ENCODE measurements at places on chromosomes 11 and 22.

GRCh38 chr22:40407831-40408717 is 37.7 kb downstream of the SGSM3 start:
- no peak for DNase-seq

DNA sequence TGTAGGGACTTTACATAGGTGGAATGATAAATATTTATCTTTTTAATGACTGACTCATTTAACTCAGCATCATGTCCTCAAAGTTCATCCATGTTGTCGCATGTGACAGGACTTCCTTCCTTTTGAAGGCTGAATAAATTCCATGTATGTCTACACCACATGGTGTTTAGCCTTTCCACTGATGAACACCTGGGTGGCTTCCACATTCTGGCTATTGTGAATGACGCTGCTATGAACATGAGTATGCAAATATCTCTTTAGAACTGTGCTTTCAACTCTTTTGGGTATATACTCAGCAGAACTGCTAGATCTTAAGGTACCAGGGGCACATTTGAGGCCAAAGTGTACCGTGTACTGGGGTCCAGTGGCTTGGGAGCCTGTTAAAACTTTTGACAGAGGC is 24.1 kb downstream of the LARGE1 start:
- peak; percentile 4 for DNase-seq

DNA sequence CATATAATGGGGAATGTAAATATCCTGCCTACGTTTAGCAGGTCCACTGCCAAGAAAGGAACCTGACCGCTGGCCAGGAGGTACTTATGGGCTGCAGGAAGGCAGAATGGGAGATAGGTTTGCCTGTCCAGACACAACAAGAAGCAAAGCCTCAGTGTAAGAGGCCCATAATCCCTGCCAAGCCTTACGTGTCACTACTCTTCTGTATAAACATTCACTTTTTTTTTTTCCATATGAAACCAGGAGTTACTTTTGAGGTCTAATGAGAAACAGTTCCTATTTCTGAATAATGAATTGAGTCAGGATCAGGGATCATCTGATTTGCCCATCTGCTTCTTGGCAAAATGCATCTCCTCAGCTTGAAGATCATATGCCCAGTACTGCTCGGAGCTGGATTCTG is 230.2 kb downstream of the NTM start:
- DNase-seq = no peak

GRCh38 chr22:42396621-42397331 is 35.4 kb downstream of the NFAM1 start:
- DNase-seq = peak; percentile 35

DNA sequence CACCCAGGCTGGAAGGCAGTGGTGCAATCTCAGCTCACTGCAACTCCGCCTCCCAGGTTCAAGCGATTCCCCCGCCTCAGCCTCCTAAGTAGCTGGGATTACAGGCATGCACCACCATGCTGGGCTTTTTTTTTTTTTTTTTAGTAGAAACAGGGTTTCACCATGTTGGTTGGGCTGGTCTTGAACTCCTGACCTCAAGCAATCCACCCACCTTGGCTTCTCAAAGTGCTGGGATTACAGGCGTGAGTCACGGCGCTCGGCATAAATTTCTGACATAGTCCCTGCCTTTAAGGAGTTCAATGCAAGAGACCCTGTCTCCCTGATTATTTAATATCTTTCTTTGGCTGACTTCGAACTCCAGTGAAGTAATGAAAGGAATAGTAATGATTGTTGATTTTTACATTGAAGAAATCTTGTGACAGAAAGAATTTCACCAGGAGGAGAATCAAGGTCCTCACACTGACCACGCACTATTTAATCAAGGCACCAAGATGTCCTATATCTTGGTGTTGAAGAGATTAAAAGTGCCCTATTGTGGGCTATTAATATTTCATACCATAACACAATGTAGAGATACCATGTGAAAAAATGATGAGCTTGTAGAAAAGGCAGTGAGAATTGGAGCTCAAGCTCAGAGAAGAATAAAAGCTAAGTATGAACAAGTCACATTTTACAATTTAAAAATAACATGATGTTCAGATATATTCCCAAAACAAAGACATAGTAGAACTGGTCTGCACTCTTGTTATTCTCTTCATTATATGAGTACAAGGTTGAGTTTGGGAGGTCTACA is 71.6 kb upstream of the BLID start:
- DNase-seq = no peak

GRCh38 chr22:44898236-44898635 is 111.6 kb downstream of the PHF21B start:
- DNase-seq = no peak

DNA sequence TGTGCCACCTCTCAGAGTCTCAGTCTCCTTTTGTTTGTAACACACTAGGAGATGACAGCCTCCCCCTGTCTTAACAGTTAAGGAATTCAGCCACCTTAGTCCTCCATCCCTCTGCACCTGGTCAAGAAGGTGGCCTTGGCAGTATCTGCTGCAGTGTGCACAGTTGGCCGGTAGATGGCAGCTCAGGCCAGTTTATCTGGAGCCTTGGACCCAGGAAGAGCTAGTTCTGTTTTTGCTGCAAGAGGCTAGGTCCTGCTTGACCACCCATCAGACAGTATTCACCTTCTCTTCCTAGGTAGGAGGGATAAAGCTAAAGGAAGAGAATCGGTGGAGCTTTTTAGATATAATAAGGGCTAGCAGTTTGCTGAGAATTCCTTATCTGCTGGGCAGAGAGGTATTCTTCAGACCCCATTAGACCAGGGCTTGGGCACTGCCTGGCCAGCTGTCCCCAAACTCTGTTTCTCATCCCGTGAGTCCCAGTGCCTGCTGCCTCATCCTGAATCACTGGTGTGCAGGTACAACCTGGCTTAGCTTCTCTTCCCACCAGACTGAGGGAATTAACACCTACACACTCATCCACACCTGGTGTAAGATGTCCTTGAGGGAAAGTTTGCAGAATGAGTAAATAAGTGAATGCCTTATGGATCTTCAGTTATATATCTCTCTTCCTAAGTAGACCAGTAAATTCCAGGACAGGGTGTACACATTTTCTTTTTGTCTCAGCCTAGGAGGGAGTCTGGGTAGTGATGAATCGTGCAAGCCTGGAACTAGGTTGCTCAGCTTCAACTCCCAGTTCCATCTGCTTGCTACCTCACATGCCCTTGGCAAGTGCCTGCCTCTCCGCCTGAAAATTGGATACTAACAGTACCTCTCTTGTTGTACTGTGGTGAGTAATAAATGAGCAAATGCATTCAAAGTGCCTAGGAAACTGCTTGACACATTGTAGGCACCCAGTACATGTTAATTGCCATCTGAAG is 70.8 kb upstream of the NARS2 start:
- peak; percentile 48 for DNase-seq

DNA sequence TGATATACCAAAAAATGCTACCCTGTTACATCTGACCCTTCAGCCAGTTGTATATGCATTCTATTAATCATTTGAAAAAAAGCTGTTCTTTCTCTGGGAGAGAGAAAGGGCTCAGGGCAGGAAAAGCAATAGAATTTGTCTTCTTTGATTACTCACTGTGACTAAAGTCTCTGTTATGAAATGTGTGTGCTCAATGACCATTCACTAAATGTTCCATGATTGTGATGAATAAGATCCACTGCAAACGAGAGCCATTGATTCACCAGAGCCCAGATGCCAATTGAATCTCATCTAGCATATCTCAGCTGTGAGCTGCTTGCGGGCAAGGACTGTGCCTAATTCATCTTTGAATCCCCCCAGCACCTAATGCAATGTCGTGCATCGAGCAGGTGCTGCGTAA is 184.3 kb downstream of the OPCML start:
- DNase-seq = no peak

DNA sequence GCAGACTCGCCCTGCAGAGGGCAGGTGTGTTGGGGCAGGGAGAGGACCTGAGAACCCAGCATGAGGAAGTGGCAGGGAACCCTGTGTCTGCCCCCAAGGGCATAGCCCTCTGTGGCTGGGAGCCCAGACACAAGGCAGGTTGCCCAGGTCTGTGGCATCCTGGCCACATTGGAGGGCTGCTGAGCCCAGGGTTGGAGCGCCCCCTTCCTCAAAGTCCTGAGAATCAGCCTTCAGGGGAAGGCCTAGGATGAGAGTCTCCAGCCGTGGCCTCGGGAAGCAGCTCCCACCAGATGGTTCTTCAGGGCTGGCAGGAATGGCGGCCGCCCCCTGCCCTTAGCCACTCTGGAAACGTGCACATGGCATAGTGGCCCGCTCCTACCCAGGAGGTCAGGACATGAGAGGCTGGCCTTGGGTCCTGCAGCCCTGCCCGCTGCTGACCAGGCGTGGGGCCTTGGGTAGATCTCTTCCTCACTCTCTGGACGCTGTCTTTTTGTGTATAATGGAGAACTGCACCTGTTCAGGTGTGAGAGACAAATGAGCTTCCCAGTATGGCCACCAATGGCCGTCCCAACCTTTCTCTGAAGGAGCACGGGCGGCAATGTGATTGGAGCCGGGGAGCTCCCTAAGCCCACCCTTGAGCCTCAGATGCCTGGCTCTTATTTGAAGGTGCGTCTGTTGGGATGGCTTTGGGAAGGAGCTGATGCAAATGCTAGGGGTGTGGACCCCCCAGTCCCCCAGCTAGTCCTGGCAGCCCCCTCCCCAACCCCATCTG is 4.6 kb upstream of the CDC42BPG start:
- peak; percentile 61 for DNase-seq

GRCh38 chr11:94557992-94558391 is 9.2 kb upstream of the PIWIL4 start:
- no peak for DNase-seq

GRCh38 chr11:14973621-14974514 is 1.7 kb upstream of the CALCA start:
- DNase-seq = peak; percentile 66

GRCh38 chr11:30143098-30143705 is 87.6 kb upstream of the FSHB start:
- no peak for DNase-seq

DNA sequence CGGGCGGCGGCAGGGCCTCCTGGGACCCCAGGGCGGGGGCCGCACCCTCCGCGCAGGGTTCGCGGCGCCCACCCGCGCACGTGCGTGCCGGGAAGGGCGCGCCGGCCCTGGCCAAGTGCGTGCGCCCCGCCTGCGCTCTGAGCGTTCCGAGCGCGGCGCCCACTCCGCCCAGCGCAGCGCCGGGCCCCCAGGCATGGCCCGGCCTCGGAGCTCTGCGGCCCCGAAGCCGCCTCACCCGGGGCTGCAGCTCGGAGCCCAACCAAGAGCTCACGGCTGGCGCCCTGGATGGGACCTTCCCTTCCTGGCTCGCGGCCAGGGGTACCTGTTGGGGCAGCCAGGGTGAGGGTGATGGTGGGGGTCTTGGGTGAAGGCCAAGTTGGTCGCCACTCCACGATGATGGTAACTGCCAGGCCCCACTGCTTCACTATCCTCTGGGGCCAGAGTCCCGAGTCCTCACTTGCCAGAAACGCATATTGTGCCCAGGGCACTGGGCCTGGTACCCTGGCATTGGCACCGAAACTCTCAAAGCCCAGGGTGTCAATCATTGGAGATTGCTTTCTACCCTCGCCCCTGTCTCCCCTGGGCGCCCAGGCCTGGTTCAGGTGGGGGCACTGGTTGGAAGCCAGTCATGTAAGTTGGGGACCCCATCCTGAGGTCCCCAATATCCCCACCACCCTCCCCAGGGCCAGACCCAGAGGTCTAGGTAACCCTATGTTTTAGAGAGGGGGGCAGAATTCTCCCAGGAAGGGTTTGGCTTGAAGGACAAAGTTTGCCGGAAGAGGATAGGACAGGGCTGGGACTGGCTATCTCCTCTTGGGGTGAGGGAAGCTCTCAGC is 882 bp downstream of the ANO1 start:
- no peak for DNase-seq

- no peak for DNase-seq
Measured at GRCh38 chr11:28026634-28027290, 81.2 kb downstream of the KIF18A start.

DNA sequence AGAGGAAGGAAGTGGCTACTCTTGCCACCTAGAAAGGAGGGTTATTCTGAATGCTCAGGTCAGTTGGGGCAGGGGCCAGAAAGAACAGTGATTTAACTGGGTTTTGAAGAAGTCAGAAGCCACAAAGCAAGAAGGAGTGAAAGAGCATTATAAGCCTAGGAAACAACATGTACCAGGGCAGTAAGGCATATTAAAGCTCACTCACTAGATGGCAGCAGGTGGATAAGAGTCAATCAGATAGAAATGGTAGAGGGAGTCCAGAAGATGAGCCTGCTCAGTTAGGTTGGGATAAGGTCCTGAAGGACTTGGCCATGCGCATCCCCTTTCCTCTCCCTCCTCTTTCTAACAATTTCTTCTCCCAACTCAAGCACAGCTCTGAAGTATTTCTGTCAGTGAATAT is 22.0 kb upstream of the PATE1 start:
- DNase-seq = no peak

- DNase-seq = no peak
Measured at GRCh38 chr22:39239561-39240423, 5.0 kb downstream of the PDGFB start.

GRCh38 chr11:97703851-97704250 is 1314.0 kb downstream of the JRKL start:
- no peak for DNase-seq

DNA sequence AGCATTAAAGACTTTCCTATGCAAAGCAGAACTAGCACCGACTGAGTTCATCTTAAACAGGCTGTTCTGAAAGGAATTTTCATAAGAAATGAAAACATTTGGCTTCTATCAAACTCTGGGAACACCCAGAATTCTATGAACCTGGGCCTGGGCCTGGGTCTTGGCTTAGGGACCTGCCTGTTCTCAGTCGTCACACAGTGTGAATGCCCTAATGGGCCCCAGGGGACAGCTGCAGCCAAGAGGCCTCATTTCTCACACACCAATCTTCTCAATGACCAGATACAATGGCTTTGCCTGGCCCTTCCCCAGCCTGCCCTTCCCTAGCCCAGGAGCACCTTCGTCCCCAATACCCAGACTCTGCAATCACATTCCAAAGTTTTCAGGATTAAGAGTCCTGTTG is 234.9 kb upstream of the ARHGAP20 start:
- no peak for DNase-seq

- DNase-seq = no peak
Measured at GRCh38 chr11:103633068-103633788, 403.2 kb upstream of the DDI1 start.

DNA sequence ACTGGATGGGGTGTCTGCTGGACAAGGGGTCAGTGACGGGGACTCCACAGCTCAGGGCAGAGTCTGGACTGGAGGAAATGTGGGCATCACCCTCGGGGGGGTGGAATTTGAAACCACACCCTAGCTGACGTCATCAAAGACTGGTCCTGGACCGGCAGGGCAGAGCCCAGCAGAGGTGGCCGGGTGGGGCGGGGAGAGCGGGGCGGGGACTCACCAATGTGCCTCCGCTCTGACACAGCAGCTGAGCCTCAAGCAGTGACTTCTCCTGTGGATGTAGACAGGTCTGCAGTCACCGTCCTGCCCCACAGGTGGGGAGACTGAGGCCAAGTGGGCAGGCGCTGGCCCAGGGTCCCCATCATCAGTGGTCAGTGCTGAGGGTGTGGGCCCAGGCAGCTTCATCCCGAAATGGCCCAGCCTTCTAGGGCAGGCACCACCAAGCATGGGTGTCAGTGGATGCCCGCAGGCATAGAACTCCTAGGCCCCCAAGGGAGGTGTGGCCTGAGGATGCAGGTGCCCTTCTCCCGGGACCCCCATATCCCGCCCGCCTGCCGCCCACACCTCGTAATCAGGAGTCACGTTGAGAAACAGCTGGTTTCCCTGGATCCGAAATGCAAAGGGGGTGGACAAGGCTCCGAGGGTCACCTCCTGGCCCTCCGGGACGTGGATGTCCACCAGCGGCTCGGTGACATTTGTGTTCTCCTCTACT is 603 bp downstream of the CDHR5 start:
- DNase-seq = no peak
